Prostate gland (tissue), 2 donors: ENCODE measurements at places on chromosomes 6 and 20. TPM values are rescaled to one million over a fixed set of nuclear protein-coding genes. Genes with fewer than 3 reads are reported as not detected.

Gene CLVS2
- 4.2 TPM for total RNA-seq

DNA sequence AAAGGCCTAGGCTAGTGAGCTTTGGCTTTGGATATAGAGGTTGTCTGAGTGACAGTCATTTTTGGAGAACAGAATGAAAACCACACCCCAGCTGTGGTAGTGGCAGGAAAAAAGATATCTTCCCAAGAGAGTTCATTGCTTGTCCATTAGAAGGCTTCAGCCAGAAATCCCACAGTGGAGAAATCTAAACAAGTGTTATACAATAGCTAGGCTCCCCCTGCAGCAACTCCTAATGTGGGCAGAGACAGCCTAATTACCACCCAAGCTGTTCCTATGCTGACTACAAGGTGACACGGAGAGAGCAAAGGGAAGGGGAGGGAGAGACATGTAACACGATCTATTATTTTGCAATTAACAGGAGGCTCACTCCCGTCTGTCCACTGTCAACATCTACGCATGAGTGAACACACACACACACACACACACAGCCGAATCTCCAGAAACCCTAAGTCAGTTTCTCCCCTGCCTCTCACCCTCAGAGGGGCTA lies 147.5 kb upstream of the TCF21 start:
- H3K27me3 ChIP-seq: no peaks in the 10 kb centered on the region
- no peak for DNase-seq
- H3K36me3 ChIP-seq: no peaks in the 10 kb centered on the region
- H3K4me1 ChIP-seq: no peaks in the 10 kb centered on the region

DNA sequence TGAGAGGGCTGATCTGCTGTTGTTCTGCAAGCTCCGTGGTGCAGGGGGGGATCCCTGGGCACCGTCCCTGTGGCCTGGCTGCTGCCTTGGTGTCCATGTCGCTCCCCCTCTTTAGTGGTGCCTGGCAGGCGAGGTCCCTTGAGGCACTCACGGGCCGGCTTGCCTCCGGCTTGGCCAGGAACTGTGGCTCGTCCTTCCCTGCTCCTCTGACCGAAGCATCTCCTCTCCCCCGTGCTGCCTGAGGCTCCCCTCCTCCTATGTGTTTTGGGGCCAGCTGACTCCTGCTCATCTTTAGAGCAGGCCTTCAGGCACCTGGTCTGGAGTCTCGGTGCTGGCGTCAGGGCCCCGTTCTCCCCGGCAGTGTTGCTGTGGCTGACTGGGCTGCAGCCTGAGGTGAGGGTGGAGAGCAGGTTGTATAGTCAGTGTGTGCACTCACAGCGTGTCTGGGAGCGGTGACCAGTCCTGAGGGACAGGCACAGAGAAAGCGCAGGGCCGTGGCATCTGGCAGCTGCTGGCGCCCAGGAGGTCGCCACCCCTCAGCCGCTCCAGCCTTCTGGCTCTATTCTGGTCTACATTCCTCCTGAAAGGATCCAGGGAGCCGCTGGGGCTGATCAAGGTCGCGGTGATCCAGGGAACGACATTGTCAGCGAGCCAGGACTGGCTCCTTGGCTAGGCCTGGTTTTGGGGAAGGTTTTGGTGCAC lies 43.7 kb downstream of the PYGB start:
- no peak for DNase-seq
- no peak overlapping the region for H3K4me3 ChIP-seq
- H3K36me3 ChIP-seq: peaks cover 46% of the 10 kb centered on the region
- peak overlapping the region; percentile 26 for H3K27ac ChIP-seq

- no peak for DNase-seq
- H3K27me3 ChIP-seq: no peaks in the 10 kb centered on the region
- H3K4me3 ChIP-seq: no peak overlapping the region
- peaks cover 30% of the 10 kb centered on the region for H3K36me3 ChIP-seq
- H3K4me1 ChIP-seq: no peaks in the 10 kb centered on the region
Measured at GRCh38 chr20:17634661-17635331, 47.2 kb downstream of the RRBP1 start.

Gene PCSK2
- 0.18 TPM for total RNA-seq

GRCh38 chr6:42136508-42137193 lies 5.8 kb downstream of the C6orf132 start:
- no peak for DNase-seq
- H3K27ac ChIP-seq: peak overlapping the region; percentile 87
- peak overlapping the region; percentile 7 for H3K4me3 ChIP-seq
- H3K36me3 ChIP-seq: no peaks in the 10 kb centered on the region

DNA sequence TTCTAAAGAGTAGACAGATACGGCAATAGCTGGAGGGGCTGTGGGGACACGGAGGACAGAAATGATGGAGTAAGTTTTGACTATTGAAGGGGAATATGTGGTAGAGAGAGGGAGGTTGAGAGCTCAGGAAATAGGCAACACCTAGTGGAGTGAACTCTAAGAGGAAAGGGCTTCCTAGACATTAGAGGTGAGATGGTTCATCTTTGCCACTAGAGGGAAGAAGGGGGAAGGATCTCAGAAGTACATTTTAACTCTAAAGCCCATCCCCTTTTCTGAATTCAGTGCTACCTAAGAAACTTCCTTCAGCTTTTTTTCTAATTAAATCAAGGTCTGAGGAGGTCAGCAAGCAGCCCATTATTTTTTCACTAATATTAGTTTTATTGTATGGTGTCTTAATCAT lies 689.4 kb upstream of the MAP3K7 start:
- H3K4me1 ChIP-seq: no peaks in the 10 kb centered on the region
- H3K27ac ChIP-seq: no peak overlapping the region
- H3K4me3 ChIP-seq: no peak overlapping the region
- DNase-seq: no peak

Gene SPATA25
- 7.4 TPM for total RNA-seq

Gene TREML1
- not detected for total RNA-seq

DNA sequence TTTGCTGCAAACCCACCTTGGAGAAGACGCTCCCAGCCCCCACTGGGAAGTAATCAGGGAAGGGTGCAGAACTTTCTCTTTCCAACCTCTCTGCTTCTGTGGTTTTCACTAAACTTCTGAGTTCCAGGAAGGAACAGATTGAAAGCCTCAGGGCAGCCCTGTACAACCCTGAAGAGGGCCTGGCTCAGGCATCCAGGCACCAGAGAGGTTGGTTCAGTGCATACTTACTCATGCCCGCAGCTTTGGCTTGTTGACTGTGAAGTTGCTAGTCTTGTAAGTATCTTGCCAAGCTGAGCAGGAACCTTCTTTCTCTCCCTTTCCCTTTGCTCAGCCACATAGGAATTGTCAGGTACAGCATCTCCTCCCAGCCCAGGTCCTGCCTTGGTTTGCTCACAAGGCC lies 272.2 kb upstream of the FOXQ1 start:
- H3K36me3 ChIP-seq: no peaks in the 10 kb centered on the region
- H3K27me3 ChIP-seq: no peaks in the 10 kb centered on the region
- no peak for DNase-seq
- no peak overlapping the region for H3K27ac ChIP-seq
- H3K4me3 ChIP-seq: no peak overlapping the region

Gene MUC21
- total RNA-seq: 0.28 TPM

Gene DEFB113
- total RNA-seq: not detected

- no peaks in the 10 kb centered on the region for H3K36me3 ChIP-seq
- H3K4me1 ChIP-seq: no peaks in the 10 kb centered on the region
- no peaks in the 10 kb centered on the region for H3K27me3 ChIP-seq
Measured at GRCh38 chr6:107667790-107668189, 156.3 kb downstream of the SCML4 start.

DNA sequence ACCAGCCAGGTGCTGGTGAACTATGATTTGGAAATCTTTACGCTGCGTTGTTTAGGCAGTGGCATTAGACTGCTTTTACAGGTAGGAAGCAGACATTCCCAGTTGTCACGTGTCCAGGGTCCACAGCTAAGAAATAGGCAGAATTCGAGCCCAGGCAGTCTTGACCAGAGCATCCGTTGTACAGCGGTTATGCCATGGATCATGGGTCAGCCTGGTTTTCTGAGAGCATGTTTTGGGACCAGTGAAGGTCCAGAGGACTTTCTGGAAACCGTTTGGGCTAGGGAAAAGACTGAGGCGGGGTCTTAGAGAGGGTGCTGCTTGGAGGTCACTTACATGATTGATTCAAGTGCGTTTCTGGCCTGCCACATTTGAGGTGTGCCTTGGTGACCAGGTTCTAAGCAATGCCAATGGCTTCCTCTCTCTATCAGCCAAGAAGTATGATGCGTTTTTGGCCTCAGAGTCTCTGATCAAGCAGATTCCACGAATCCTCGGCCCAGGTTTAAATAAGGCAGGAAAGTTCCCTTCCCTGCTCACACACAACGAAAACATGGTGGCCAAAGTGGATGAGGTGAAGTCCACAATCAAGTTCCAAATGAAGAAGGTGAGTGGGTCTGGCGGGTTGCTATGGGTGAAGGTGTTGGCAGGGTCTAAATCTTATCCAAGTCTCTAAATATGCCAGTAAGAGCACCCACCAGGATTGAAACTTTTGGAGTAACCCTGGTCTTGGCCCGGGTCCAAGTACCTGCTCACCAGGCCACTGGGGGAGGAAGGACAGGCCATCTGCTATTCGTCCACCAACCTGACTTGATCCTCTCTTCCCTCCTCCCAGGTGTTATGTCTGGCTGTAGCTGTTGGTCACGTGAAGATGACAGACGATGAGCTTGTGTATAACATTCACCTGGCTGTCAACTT lies 1.8 kb downstream of the RPL10A start:
- H3K4me3 ChIP-seq: peak overlapping the region; percentile 77
- H3K4me1 ChIP-seq: no peaks in the 10 kb centered on the region
- no peaks in the 10 kb centered on the region for H3K27me3 ChIP-seq
- no peaks in the 10 kb centered on the region for H3K36me3 ChIP-seq

Gene ABHD16B
- 1.6 TPM for total RNA-seq

Gene RRAGD
- total RNA-seq: 22.7 TPM

GRCh38 chr6:166166314-166167257 lies 1.1 kb downstream of the TBXT start:
- H3K4me1 ChIP-seq: no peaks in the 10 kb centered on the region
- no peaks in the 10 kb centered on the region for H3K36me3 ChIP-seq
- peaks cover 38% of the 10 kb centered on the region for H3K27me3 ChIP-seq
- DNase-seq: no peak
- no peak overlapping the region for H3K4me3 ChIP-seq
- no peak overlapping the region for H3K27ac ChIP-seq

Gene ADAM33
- 38.3 TPM for total RNA-seq

DNA sequence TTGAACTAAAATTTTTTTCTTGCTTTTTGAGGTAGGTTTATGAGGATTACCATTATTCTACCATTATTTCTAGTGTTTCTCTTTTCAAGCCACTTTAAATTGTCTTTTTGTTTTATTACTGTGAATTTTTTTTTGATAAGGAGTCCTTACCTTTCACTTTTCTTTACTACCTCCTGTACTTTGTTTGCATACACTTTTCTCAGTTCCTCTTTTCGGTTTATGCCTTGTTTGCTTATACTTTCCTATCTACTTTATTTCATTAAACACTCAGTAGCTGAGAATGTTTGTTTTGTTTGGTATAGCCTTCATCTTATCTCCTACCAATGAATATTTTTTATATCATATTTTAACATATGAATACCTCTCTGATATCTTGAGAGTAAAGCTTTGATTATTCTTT lies 147.9 kb downstream of the TFAP2B start:
- DNase-seq: no peak
- H3K4me3 ChIP-seq: no peak overlapping the region
- H3K36me3 ChIP-seq: no peaks in the 10 kb centered on the region
- H3K4me1 ChIP-seq: no peaks in the 10 kb centered on the region
- H3K27me3 ChIP-seq: no peaks in the 10 kb centered on the region
- no peak overlapping the region for H3K27ac ChIP-seq

DNA sequence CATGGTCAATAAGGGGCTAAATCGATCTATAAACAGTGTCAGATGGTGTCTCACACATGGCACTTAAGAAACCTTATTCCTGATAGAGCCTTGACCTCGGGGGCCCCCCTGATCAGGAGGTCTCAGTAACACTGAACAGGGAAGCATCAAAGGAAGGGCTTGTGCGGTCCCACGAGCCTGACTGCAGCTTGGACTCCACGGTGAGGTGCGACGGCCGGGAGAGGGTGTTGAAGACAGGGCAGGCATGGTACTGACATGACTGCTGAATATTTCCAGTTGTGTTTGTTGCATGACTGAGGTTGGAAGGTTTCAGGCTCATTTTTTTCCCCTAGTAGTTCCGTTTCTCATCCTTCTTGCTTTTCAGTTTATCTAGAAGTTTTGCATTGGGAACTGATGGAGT lies 107.1 kb upstream of the JAG1 start:
- no peaks in the 10 kb centered on the region for H3K27me3 ChIP-seq
- H3K4me3 ChIP-seq: no peak overlapping the region
- DNase-seq: no peak
- no peaks in the 10 kb centered on the region for H3K4me1 ChIP-seq
- H3K36me3 ChIP-seq: no peaks in the 10 kb centered on the region

- no peak overlapping the region for H3K27ac ChIP-seq
- no peaks in the 10 kb centered on the region for H3K27me3 ChIP-seq
- no peak overlapping the region for H3K4me3 ChIP-seq
- DNase-seq: no peak
- H3K4me1 ChIP-seq: no peaks in the 10 kb centered on the region
Measured at GRCh38 chr20:52744441-52744840, 227.7 kb upstream of the TSHZ2 start.

- peaks cover 5% of the 10 kb centered on the region for H3K36me3 ChIP-seq
- H3K4me3 ChIP-seq: no peak overlapping the region
- no peaks in the 10 kb centered on the region for H3K27me3 ChIP-seq
- no peaks in the 10 kb centered on the region for H3K4me1 ChIP-seq
Measured at GRCh38 chr6:42963855-42964605, 3.5 kb downstream of the GNMT start.

GRCh38 chr6:107965746-107966145 lies 7.7 kb upstream of the SEC63 start:
- H3K27ac ChIP-seq: no peak overlapping the region
- H3K27me3 ChIP-seq: no peaks in the 10 kb centered on the region
- H3K4me1 ChIP-seq: no peaks in the 10 kb centered on the region
- H3K36me3 ChIP-seq: no peaks in the 10 kb centered on the region
- no peak for DNase-seq
- H3K4me3 ChIP-seq: no peak overlapping the region

DNA sequence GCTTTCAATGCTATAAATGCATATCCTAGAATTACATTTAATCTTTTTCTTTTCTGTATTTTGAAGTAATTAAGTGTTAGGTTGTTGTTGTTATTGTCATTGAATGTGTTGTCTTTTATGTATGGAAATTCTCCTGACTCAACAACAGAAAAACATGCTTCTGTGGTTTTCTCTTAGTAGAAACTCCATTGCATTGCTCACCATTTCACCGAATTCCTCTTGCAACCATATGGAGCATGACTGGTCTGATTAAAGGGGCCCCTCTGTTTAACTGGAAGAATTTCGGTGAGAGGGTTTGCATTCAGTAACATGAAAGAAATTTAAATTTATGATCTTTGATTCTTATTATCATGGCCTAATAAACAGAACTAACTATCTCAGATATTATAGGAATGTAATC lies 454.3 kb upstream of the JARID2 start:
- no peak overlapping the region for H3K4me3 ChIP-seq
- H3K36me3 ChIP-seq: no peaks in the 10 kb centered on the region
- H3K27ac ChIP-seq: no peak overlapping the region
- no peaks in the 10 kb centered on the region for H3K4me1 ChIP-seq

DNA sequence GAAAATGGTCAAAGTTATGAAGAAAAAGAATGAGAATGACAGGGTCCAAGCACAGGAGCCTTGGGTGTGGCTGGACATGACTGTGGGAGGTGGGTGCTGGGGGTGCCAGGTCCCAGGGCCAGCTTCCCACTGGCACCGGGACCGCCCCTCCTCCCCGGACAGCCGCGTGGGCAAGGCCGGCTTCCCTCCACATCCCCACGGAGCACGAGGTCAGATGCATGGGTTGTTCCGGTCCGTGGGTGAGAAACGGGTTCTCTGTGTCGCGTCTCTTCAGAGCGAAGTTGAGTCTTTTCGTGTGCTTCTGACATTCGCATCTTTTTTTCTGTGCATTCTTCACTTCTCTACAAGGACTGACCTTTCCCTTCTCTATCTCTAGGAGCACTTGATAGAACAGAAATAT lies 30.1 kb downstream of the KIF25 start:
- no peaks in the 10 kb centered on the region for H3K36me3 ChIP-seq
- H3K27ac ChIP-seq: no peak overlapping the region
- H3K4me3 ChIP-seq: no peak overlapping the region

Gene KHDC1L
- not detected for total RNA-seq
